ENCODE measurements at places on chromosomes 2 and 18.
A peak's percentile ranks its signal among the peaks of the same experiment; 100 is the strongest.

DNA sequence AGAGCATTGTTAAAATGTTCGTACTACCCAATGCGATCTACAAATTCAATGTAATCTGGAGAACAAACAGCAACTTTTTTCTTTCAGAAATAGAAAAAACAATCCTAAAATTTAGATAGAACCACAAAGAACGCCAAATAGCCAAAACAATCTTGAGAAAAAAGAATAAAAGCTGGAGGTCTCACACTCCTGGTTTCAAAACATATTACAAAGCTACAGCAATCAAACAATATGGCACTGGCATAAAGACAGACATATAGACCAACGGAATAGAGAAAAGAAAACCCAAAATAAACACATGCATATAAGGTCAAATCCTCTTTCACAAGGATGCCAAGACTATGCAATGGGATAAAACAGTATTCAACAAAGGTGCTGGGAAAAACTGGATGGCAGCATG is 74.5 kb downstream of the MAP4K3 start:
- no peak for DNase-seq

- DNase-seq: no peak
These were observed 1.0 kb upstream of the ARHGEF4 start for GRCh38 chr2:130835766-130836015.

GRCh38 chr2:197300139-197300538 is 10.4 kb downstream of the ANKRD44 start:
- no peak for DNase-seq

DNA sequence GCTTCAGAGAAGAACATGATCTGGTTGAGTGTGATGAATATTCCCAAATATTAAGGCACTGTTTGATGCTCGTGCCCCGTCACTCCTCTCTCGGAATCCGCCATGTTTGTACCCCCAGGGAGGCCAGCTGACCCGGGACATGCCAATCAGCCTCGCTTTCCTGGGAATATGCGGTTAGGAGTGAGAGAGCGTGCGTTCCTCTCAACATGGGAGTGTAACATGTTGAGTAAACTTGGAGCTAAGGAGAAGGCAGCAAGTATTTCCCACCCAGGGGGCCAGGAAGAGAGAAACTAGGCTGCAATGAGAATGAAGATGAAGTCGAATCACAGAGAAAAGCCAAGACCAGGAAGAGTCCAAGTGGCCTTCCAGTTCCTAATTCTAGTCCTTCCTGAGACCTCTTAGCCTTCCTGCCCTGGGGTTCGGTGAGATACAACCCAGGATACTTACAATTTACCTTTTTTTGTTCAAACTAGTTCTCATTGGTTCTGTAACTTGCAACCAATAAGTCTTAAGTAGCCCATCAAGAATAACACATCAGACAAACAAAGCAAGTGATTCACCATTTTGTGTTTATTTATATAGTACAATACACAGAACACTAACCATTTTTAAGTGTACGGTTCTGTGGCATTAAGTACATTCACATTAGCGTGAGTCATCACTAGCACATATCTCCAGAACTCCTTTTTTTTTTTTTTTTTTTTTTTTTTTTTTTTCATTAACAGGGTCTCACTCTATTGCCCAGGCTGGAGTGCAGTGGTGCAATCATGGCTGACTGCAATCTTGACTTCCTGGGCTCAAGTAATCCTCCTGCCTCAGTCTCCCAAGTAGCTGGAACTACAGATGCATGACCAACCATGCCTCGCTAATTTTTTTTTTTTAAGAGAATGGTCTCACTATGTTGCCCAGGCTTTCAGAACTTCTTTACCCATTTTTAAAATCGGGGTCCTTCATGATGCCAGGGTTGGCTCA is 36.4 kb upstream of the SLC1A4 start:
- DNase-seq: no peak

- DNase-seq: no peak
These were observed 31.6 kb downstream of the CYP26B1 start for GRCh38 chr2:72116081-72116533.

DNA sequence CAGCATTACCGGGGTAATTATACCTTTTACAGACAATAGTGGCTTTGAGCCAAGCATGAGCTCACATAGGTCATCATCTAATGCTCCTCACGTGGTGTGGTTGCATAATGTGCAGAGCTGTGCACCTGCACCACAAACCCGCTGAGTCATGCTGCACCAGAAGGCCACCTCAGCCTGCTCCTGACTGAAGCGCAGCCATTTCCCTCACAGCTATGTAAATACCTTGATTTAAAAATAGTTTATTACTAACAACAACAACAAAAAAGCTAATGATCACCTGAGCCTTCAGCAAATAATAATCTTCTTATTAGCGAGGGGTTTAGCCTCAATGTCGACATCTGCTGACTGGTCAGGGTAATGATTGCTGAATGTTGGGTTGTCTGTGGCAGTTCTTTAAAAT is 238.8 kb downstream of the MBD5 start:
- DNase-seq: no peak

- DNase-seq: no peak
These were observed 42.6 kb upstream of the SETBP1 start for GRCh38 chr18:44638034-44638540.

GRCh38 chr2:47321006-47321405 is 82.0 kb upstream of the MSH2 start:
- DNase-seq: no peak

- no peak for DNase-seq
These were observed 60.5 kb downstream of the BMPR2 start for GRCh38 chr2:202436626-202437025.

DNA sequence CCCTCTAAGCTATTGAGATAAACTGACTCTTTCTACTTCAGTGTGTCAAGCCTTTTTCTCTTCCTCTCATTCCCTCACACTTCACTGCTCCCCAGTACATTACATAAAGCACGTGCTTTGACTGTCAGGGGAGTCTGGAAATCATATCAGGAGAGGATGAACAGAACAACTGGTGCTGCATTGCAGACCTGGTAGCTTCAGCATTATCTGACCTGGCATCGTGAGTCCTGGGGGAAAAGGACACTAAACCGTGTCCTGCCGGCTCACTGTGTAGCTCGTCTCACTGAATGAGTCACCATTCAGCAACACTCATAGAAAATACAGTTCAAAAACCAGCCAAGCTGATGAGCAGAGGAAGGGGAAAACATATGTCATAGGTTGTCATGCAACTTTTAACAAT is 108.5 kb upstream of the UNC80 start:
- no peak for DNase-seq

DNA sequence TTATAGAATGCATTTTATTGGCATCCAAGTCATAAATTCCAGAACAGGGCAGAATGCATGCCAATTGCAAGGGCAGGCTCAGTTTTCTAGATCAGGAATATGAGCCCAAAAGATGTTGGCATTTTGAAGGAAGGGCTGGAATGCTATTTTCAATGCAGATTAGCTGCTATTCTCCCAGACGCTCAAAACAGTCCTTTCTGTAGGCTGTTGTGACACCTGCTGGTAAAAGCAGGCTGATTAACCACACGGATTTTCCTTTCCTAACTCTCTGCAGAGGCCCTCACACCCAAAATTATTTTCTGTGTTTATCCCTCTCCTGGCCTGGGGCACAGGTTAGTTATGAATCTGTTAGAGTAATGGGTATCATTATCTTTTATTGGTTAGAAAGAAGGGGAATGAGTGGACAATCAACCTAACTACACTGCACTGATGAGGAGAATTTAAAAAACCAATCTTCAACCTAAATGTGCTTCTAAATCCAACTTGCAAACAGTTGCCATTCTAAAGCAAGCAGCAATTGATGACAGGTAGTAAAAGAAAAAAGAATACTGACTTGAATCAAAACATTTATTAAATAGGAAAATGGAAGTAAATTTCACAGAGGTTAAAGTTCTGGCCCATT is 94.0 kb downstream of the PLA2R1 start:
- DNase-seq: peak; percentile 13

- no peak for DNase-seq
These were observed 100.3 kb upstream of the TMEM200C start for GRCh38 chr18:5995626-5996025.

GRCh38 chr2:217859926-217860325 is 142.9 kb downstream of the TNS1 start:
- no peak for DNase-seq

DNA sequence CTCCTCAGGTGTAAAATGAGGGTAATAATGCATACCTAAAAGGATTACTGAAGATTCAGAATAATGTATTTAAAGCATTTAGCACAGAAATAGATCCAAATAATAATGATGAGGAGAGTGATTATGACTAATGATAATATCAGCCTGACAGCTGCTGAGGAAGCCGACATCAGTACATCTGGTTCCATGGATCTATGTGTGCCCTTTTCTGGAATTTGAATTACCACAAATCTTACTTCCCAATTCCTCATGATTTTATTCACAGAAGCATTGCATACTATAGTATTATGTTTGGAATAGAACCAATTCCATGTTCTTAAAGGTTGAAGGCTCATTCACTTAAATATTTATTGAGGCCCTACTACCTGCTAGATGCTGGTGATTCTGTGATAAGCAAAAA is 248.9 kb upstream of the THUMPD2 start:
- DNase-seq: no peak
